ENCODE measurements at places on chromosomes 6 and 20.

- DNase-seq = no peak
These were observed 112.1 kb upstream of the TMEM170B start for GRCh38 chr6:11425431-11425871.

DNA sequence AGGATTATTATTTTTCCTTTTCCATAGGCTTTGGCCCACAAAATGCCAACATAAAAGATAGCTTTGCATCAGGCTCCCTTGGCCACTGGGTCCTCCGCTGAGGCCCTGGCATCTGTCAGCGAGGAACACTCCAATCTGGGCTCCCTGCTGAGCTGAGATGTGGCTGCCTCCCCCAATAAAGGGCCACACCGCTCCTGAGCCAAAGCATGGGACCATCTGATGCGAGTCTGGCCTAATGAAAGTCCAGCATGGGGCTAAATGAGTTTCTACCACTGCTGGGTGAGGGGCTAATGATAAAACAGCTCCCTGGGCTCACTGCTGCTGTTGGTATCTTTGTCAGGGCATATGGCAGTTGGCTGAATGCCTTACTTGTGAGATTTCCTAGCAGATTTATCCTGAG is 817.5 kb upstream of the SLC35B3 start:
- no peak for DNase-seq

- no peak for DNase-seq
These were observed 7.8 kb downstream of the MBOAT1 start for GRCh38 chr6:20204512-20204894.

GRCh38 chr20:1466211-1467081 is at the start of gene NSFL1C:
Gene NSFL1C (minus strand): TSS chr20:1466849. CDS start chr20:1466824, 25 bp downstream.
- peak; percentile 90 for DNase-seq

GRCh38 chr20:44137266-44137801 is 49.7 kb downstream of the JPH2 start:
- no peak for DNase-seq

DNA sequence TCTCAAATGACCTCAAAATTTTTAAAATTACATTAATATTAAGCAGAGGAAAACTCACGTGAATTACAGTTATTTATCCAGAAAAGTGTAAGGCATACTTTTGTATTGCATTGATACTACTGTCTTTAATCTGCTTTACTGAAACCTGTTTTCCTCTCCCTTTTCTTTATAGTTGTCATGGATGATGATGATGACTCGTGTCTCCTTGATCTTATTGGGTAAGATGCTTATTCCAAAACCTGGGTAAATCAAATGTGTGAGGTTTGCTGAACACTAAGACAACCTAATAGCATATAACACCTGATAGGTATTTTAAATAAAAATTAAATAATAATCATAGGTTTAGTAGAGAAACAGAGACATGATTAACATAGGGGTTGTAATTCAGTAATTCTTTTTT is 40.0 kb downstream of the BICRAL start:
- DNase-seq = no peak

DNA sequence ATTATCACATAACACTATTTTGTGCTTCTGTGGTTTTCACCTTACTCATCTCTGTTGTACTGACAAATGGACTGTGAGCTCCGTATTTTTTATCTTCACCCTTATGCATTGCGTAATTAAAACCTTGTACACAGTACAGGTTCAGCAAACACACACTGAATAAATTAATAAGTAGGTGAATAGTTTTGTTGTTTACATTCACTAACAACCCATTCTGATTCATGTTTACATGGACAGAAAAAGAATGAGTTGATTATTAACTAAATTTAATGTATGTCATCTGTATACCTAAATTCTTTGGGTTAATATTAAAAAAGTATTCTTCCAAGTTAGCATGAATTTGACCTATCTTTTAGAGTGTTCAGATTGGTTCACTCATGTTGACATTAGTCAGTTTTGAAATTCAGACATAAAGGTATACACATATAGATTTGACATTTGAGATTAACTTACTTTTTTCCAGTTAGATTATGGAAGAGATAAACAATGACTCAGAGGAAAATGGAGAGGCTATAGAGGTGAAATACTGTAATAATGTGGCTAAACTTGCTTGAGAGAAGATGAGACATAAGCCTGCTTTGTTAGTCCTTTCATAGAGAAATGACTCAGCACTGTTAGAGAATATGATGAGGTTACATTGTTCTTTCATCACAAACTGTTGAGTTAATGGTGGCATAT is 541.7 kb upstream of the FLRT3 start:
- no peak for DNase-seq

DNA sequence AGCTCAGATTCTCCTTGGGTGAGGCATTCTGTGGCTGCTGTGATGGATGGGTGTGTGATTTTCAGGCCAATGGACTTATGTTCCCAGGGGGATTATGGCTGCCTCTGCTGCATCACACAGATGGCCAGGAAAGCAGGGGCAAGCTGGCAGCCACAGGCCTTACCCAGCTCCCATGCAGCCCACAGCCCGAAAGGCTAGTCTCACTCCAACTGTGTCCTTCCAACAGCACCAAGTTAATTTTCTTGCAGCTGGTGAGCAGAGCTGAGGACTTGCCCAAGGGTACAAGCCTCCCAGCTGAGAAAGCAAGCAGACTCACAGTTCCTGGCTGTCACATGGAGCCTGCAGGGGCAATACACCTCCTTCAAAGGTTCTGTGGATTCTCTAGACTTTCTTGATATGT is 155.2 kb upstream of the KHDRBS2 start:
- no peak for DNase-seq

DNA sequence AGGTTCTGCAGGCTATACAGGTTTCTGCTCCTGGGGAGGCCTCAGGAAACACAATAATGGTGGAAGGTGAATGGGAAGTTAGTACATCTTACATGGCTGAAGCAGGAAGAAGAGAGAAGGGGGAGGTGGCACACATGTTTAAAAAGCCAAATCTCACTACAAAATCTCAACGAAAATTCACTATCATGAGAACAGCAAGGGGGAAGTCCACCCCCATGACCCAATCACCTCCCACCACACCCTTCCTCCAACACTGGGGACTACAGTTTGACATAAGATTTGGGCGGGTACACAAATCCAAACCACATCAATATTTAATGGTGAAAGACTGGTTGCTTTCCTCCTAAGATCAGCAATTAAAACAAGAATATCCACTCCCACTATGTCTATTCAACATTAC is 13.8 kb upstream of the POLR1H start:
- no peak for DNase-seq

DNA sequence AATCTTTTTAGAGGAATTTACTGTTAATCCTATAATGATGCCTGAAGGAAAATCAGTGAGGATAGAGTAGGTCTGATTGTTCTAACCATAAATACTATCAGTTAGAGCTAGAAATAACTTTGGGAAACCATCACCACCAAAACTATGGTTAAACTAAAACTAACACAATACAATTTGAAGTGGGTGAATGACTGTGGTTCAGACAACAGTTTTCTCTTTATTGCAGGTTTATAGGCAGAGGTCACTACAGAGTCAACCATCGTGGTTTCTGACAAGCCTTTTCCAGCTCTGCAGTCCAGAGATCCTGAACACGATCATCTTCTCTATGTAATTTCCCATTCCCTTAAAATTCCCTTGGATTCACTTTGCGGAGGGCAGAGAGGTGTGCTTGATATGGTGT is 134.3 kb downstream of the IBTK start:
- no peak for DNase-seq

DNA sequence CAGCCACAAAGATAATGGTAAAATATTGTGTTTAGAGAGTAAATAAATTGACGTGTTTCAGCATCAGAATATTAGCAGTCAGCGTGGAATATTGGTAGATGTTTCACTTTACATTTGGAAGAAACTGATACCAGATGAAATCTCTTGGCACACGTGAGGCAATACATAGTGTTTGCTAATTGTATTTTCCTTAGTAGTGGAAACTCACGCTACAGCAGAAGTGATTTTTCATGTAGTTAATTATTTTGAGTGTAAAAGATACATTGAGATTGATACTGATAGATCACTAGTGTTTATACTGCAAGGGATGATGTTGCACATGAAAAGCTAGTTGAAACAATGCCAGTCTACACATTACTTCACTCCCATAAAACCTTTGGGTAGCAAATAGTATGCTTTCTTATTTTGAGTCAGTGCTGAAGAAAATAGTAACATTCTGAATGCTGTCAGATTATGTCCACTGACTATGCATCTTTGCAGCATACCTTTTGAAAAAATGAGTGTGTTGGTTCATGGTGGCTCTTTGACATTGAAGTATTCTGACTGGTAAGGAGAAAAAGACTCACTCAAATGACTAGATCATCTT is 59.3 kb downstream of the CD2AP start:
- DNase-seq = no peak

- DNase-seq = no peak
These were observed 1.3 kb downstream of the MAS1 start for GRCh38 chr6:159892053-159892452.

GRCh38 chr6:27742833-27743573 is 169.2 kb downstream of the OR2B2 start:
- no peak for DNase-seq

- no peak for DNase-seq
These were observed 54.3 kb downstream of the SLC23A2 start for GRCh38 chr20:4946986-4947385.

- no peak for DNase-seq
These were observed 52.5 kb downstream of the FAXC start for GRCh38 chr6:99297006-99297405.

- no peak for DNase-seq
These were observed 292.0 kb downstream of the ALDH8A1 start for GRCh38 chr6:134657751-134658527.

- no peak for DNase-seq
These were observed 30.6 kb downstream of the SNAP25 start for GRCh38 chr20:10249048-10249770.

Data from activated CD8-positive, alpha-beta memory T cell treated with anti-CD3 and anti-CD28 coated beads for 4 hours (primary cell).